ENCODE measurements at places on chromosomes 5 and 9.
A peak's percentile ranks its signal among the peaks of the same experiment; 100 is the strongest.

DNA sequence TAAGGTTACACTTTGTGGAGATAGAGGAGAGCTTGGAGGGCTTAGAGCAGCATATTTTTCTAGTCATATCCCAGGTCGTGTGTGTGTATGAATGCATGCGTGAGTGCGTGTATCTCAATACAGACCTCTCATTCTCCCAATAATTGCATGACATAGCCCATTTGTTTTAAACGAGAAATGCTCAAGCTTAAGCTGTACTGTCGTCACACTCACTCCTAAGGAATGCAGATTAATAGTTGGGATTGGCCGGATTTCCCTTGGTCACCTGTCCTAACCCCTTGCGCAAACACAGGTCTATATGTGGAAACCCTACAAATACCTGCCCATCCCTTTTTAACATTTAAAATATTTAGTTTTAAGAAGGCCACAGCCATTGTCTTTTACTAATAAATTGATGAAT lies 165.8 kb downstream of the SEMA5A start:
- DNase-seq, result no peak

- DNase-seq, result no peak
Measured at GRCh38 chr5:116930616-116931015, 356.0 kb upstream of the SEMA6A start.

GRCh38 chr9:117400171-117400570 lies 14.7 kb downstream of the ASTN2 start:
- no peak for DNase-seq

DNA sequence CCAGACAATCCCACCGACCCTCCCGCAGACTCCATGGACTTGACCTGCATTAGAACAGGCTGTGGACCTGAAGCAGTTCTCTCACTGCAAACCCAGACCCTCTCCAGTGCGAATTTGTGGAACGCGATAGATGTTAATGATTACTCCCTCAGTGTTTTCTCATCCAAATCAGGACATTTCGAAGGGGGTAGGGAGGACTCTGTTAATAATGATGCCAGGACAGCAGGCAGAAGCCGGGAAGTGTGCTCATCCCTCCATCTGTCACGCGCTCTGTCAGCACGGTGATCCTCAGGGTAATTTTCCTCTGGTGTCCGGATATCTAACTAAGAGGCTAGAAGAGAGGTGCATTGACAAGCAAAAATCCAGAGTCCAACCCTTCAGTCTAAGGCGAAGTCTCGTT lies 18.8 kb downstream of the RAPGEF1 start:
- DNase-seq, result no peak

DNA sequence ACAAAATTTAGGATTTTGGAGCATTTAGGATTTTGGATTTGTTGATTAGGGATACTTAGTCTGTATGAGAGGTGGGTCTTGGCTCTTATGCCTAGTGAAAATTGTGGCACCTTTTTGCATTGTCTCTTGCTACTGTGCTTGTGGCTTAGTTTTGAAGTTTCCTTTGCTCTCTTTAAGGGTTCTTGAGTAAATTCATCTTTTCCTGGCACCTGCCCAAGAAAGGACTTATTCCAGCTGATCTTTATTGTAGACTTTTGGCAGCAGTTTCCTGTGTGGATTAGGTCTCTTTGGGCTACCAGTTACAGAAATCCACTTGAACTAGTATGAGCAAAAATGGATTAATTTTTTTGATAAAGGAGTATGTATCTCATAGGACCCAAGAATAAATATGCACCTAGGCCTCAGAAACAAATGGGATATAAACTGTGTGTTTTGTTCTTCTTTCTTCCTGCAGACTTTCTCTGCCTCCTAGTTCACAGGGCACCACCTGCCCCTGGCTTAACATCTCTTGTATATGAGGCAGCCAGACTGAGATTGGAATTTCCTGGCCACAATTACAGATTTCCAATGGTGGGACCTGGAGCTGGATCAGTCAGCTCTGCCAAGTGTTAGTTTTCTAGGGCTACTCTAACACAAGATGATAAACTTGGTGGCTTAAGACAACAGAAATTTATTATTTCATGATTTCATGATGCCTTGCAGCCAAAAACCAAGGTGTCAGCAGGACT lies 44.6 kb downstream of the FOCAD start:
- DNase-seq, result no peak

- DNase-seq, result no peak
Measured at GRCh38 chr9:34896112-34896511, 62.0 kb upstream of the PHF24 start.

GRCh38 chr5:39946356-39947045 lies 521.7 kb upstream of the DAB2 start:
- DNase-seq, result no peak

DNA sequence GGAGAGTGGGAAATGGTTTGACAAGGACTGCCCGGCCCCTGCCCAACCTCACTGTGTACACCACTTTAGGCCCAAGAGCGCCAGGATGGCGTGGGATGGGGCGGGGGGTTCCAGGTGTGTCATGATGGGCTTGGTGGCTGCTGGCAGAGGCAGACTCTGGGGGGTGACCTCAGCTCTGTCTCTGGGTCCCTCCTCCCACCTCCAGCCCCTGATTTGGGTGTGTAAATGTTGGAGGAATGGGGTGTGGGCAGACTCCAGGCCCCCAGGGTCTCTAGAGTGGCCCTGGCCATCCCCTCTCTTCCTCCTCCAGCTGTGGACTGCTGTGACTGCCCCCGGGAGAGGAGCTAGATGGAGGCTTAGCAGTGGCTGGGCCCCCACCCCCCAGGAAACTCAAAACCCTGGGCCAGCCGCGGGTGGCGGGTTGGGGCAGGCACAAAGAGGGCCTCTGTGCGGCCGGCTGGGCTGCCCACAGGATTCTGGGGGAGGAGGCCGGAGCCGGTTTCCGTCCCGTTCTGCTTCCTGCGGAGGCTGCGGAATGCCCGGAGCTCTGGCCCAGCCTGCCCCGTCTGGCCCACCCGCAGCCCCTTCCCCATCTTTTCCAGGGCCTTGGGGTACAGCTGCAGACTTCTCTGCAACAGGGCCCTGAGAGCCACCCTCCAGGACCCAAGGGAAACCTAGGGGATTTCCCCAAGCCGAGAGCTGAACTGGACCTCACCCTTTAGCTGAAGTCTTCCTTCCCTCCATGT lies 23.1 kb downstream of the CXXC5 start:
- DNase-seq, result no peak

- DNase-seq, result peak; percentile 30
Measured at GRCh38 chr5:65790371-65791163, 68.6 kb downstream of the NLN start.

DNA sequence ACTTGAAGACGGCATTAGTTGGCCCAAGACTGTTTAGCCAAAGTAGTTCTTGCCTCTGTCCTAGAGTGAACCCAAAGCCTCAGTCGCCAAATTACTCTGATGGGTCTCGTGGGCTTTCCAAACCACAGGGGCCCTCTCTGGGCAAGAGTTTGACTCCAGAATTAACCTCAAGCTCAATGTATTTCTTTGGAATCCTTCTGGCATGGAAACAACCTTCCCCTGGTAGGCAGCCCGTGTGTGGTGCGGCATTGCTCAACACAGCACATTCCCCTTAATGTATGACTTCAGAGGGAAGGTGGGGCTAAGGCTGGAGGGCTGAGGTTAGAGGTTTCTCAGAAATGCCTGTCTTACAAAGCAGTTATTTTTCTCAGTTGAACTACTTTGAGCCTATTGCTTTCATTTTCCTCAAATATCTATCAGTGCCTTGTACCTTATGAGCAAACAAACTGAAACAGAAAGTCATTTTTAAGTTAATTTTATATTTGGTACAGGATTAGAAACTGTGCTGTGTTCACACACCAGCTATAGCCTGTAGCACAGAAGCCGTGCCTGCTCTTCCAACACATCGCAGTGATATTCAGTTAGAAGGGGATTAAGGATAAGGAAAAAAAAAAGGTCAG lies 123.9 kb upstream of the HAPLN1 start:
- DNase-seq, result peak; percentile 4

DNA sequence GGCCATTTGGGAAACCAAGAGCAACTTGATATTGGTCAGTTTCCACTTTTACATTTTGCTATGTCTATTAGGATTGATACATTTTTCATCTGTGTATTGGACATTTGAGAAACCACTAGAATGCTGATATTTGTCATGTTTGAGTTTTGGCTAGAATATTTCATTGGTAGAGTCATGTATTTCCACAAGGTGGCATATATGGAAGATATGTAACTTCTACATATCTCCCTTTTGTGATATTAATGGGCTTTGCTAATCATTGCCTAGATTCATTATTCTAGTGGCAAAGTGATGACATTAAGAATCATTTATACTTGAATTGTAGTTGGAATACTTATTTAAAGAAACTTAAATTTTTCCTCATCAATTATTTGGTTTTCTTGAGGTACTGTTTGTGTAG lies 692.9 kb upstream of the EDIL3 start:
- DNase-seq, result no peak

- no peak for DNase-seq
Measured at GRCh38 chr5:60699288-60699608, 718 bp downstream of the DEPDC1B start.
